Stimulated activated CD4-positive, alpha-beta T cell treated with anti-CD3 and anti-CD28 coated beads, TNF-alpha, amount 100 ng/mL, for 1 hour (primary cell): ENCODE measurements at places on chromosomes 7 and 10.

- no peak for DNase-seq
These were observed 337.4 kb downstream of the PRPF18 start for GRCh38 chr10:13924040-13924725.

- DNase-seq, result no peak
These were observed 228.4 kb upstream of the INHBA start for GRCh38 chr7:41931263-41931646.

GRCh38 chr7:14579971-14580370 is 322.6 kb downstream of the DGKB start:
- DNase-seq, result no peak

- DNase-seq, result no peak
These were observed 51.1 kb downstream of the INSIG1 start for GRCh38 chr7:155348806-155349205.

DNA sequence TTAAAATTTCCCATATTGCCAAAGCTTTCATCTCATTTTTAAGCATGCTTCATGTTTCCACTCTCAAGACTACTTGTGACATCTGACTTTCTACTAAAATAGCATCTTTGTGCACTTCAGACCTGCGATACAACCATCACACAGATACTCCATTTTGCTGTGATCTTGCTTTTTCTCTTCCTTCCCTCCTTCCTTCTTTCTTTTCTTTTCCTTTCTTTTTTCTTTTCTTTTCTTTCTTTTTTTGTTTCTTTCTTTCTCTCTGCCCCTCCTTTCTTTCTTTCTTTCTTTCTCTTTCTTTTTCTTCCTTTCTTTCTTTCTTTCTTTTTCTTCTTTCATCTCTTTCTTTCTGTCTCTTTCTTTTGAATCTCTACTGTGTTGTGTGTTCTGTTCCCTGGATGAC is 194.0 kb upstream of the KCND2 start:
- DNase-seq, result no peak

DNA sequence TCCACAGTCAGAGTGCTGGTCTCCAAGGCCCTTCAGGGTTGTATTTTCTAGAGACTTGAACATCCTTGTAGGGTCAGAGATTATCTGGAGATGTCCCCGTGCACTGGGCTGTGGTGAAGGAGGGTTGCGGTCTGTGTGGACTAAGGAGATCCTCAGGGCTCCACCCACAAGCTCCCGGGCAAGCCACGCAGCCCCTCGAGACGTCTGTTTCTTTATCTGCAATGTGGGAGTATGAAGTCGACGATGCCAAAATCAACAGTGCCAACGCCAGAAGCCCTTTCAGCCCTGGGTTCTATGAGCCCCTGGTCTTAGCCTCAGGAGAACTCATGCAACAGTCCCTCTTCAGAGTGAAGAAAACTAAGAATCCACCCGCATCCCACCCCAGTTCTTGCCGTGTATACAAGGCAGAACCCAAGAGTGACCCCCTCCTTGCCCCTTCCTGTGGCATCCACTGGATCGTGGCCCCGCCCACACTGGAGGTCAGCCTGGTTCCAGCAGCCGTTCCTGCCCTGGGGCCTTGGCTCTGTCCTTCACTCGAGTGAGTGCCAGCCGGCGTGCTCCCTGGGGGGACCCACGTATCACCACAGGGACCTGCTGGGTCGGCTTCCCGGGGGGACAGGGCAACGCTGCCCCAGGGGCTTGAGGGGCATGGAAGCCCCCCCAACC is 6.0 kb upstream of the SHH start:
- DNase-seq, result no peak

DNA sequence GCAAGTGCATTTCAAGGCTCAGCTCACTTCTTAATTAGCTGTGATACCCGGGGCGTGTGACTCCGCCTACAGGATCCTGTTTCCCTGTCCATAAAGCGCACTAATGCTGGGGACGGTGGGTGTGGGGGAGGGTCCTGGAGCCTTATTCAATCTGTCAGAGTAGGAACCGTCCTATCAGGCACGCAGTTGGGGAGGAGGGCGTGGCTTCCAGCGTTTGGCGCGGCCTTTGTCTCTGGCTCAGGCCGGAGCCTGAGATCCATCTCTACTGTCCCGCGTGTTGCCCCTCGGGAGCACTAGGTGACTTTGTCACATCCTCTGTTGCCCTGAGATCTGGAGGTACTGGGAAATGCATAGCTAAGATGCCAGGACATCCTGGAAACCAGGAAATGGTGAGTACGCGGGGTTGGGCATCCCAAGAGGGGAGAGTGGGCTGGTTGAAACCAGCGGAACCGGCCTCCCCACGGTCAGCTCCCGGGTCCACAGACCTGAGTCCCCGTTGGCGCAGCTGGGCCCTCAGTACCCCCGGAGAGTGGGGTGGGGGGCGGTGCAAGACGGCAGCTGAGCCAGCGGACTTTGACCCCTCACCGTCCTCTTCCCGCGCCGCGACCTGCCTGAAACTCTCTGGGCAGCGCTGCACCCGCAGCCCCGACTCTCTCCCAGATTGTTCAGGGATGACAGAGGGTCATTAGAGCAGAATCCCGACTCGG is 104.4 kb upstream of the ZNF92 start:
- DNase-seq, result no peak

DNA sequence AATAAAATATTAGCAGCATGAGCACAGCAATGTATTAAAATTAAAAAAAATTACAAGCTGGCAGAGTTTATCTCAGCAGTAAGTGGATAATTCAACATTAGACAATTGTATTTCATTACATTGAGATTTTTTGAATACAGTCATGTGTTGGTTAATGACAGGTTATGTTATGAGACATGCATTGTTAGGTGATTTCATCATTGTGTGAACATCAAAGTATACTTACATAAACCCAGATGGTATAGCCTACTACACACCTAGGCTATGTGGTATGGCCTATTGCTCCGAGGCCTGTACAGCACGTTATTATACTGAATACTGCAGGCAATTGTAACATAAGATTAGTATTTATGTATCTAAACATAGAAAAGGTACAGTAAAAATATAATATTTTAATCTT is 29.7 kb downstream of the CCDC6 start:
- no peak for DNase-seq

DNA sequence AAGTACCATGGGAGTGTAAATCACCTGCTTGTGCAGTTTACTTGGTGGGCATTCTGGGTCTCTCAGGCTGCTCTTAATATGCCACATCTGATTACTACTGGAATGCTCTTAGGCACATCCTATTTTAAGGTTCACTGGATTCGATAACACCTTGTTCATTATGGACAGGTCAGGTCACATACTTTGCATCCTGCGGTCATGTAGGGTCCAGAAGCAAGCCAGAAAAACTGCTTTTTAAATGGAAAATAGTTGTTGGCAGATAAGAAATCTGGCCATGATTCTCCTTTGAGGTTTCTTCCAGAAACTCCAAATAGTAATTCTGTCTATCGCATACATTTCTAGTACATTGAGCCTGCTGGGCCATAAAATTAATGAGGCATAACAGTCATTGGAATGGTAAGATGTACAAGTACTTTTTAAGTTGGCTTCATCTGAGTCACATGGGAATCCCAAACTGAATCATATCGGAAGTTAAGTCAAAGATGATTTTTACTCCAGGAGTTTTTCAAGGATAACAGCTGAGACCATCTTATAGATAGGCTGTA is 371.9 kb downstream of the LRRTM3 start:
- DNase-seq, result no peak

- no peak for DNase-seq
These were observed 120.9 kb downstream of the BUB3 start for GRCh38 chr10:123275136-123275564.

- no peak for DNase-seq
These were observed 95.7 kb downstream of the DGKB start for GRCh38 chr7:14806891-14807290.

DNA sequence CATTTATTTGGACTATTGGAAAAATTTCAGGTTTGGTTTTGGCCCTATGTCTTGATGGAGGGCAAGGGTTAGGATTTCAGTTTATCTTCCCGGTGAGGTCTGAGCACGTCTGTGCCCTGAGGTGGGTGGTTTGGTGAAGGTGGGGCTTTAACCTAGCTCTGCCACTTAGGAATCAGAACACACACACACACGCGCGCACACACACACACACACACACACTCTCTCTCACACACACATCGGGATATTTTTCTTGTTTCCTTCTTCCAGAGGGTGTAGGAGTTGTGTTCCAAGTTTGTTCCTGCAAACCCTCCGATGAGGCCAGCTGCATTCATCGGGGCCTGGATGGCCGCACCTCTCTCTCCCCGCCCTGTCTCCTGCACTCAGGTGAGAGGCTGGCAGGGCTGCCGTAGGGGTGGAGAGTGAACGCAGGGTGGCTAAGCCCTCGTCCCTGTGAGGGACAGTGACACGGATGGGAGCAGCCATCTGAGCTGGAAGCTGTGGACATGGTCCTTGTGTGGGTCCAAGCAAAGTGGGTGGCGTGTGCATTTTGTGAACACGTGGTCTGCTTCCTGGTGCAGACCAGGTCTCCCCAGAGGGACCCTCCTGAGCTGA is 34.2 kb downstream of the CHST12 start:
- DNase-seq, result no peak

DNA sequence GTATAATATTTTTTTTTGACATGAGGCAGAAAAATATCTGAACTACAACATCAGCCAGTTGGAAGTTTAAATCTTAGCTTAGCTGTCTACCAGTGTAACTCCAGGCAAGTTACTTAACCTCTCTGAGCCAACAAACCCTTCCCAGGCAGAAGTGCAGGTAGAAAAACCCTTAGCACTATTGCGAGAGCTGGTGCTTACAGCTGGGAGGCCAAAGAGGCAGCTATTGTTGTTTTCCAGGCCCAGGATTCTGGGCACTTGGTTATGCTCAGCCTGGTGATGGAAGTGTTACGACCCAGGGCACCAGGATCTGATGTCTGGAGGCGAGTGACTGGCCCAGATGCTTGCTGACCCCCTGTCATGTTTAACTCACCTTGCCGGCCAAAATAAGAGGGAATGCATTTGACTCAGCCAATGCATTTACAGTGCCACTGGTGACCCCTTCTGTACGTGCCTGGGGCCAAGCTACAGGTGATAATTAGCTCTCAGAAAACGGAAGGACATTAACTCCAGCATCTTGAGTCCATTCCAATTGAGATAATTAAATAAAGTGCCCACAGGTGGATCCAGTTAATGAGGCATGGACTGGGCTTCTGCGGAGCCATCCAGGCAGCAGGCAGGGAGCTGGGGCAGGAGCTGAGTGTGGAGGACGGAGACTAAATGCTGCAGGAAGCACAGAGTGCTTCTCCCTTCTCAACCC is 126.5 kb upstream of the HABP2 start:
- no peak for DNase-seq

GRCh38 chr10:6659451-6659850 is 79.4 kb upstream of the PRKCQ start:
- DNase-seq, result no peak

GRCh38 chr7:124072603-124073309 is 39.9 kb upstream of the TMEM229A start:
- DNase-seq, result no peak

- no peak for DNase-seq
These were observed 37.6 kb downstream of the R3HCC1L start for GRCh38 chr10:98172073-98172472.

DNA sequence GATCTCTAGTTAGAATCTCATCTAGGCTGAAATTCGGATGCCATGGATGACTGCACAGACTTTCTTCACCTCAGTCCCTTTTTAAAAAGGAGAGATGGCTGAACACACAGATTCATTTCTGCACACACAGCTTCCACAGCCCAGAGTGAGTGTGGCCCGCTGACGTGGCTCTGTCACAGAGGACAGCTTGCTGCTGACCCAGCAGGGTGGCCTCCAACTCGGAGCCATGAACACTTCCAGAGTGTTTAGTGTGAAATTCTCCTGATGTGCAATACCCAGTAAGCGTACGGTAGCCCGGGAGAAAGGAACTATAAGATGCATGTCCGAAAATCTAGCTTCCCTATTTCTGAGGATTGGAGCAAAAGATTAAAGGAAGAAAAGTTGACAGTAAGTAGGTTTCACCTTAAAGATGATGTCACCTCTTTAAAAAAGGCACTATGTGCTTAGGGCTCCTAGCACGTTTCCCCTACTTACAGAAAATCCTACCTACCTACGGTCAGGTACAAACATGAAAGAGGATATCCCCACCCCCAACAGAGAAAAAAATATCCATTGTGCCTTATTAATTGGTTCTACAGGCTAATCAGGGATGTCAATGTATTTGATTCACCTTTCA is 162.2 kb downstream of the RAPGEF5 start:
- no peak for DNase-seq

DNA sequence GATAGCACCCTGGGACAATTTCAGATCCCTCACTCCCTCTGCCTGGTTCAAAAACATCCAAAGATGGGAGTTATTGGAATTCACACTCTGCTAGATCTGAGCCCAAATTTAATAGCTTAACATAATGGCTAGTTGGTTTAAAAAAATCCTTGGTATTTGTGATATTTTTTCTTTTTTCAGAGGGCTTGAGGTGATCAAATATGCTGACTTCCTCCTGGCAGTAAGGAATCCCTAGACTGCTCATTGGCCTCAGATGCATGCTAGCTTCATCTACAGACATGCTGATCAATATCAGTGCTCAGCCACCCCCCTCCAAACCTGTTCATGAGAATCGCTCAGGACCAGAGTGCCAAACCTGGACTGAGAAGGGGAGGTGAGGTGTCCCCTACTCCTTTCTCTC is 74.7 kb upstream of the PLPP4 start:
- no peak for DNase-seq

DNA sequence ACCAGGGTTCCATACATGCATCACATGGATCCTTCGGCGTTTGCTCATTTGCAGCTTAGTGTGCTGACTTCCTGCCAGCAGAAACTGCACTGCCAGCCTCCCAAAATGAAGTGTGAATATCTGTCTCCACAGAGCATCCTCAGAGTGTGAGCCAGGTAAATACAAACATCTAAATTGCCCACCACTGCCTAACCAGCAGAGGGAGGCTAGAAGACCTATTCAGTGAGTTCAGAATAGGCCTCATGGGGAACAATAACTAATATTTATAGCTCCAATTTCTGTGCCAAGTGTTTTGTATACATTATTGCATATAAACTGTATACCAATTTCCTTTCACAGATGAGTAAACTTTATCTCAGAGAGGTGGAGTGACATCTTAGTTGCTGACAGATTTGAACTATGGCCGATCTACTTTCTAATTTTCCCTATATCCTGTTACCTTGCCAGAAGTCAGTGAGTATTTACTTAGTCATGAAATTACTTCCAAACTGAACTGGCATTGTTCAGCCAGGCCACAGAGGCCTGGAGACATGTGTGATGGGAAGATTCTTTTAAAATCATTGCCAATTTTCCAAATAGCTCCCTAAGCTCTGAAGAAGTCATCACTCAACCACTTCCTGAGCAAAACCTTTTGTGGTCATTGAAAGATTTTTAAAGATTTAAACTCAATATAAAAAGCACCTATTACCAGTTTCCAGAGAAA is 926.5 kb upstream of the GHITM start:
- no peak for DNase-seq

DNA sequence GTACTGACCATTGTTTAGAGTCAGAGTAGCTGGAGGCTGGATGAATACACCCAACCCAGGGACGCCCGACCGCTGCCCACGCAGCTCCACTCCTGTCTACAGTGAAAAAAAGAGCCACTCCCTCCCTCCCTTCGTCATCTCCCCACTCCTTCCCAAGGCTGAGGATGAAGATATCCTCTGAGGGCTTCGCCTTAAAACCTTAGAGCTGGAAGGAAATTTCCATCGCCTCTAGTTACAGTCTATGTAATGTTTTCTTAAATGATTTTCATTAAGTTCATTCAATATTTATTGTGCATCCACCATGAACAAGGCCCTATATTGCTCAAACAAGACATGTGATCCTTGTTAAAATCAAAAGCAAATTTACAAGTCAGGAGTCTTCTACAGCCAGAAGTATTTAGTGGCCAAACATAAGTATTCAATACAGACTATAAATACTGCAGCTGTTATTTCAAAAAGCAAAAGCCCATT is 11.3 kb upstream of the SLIT1 start:
- DNase-seq, result no peak
